ENCODE measurements at places on chromosomes 5 and 9. TPM values are rescaled to one million over a fixed set of nuclear protein-coding genes. Genes with fewer than 3 reads are reported as not detected.

The ADAMTS19 gene
- not detected for polyA plus RNA-seq

The PCDHGA7 gene
- not detected for polyA plus RNA-seq

The TMEM215 gene
- not detected for polyA plus RNA-seq

The PCDHGB7 gene
- polyA plus RNA-seq, result not detected

The MAMDC2 gene
- polyA plus RNA-seq, result not detected

The MTRR gene
- 33.3 TPM for polyA plus RNA-seq

The OLFM1 gene
- not detected for polyA plus RNA-seq

The TPM2 gene
- polyA plus RNA-seq, result not detected

The C1QTNF2 gene
- polyA plus RNA-seq, result not detected

DNA sequence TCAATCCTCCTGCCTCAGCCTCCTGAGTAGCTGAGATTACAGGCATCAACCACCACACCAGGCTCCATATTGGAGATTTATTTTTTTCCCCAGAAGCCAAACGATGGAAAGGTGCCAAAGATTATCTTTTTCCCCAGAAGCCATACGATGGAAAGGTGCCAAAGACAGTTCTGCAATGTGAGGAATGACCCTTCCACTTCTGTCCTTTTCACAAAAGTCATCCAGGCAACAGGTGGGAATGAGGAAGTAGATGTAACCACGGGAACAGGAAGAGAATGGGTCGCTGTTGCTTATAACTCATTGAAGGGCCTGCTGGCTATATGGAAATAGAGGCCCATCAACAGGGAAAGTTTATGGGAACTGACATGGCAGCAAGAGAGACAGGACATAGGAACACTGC is 233.7 kb upstream of the MSX2 start:
- H3K4me1 ChIP-seq, result no peaks in the 10 kb centered on the region
- H3K4me3 ChIP-seq, result no peak overlapping the region
- peaks cover 2% of the 10 kb centered on the region for H3K27me3 ChIP-seq
- no peaks in the 10 kb centered on the region for H3K36me3 ChIP-seq
- H3K27ac ChIP-seq, result no peak overlapping the region

DNA sequence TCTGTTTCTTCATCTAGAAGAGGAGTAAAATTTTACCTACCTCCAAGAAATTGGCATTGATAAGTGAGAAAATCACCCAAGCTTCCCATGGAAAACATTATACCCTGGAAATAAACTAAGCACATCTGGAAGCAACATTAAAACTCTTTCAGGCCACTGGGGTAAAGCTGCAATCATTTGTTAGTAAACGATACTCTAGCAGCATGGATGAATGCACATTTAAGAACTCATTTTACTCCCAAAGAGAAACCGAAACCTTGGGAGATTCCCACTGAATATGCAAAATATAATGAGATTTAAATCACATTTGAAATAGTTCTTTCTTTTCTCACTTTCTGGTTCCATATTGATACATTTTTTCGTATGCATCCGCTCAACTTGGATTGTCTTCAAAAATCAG is 467.5 kb downstream of the EFNA5 start:
- no peak for DNase-seq
- no peaks in the 10 kb centered on the region for H3K36me3 ChIP-seq
- H3K27me3 ChIP-seq, result no peaks in the 10 kb centered on the region
- no peak overlapping the region for H3K27ac ChIP-seq
- no peaks in the 10 kb centered on the region for H3K4me1 ChIP-seq
- H3K4me3 ChIP-seq, result no peak overlapping the region

DNA sequence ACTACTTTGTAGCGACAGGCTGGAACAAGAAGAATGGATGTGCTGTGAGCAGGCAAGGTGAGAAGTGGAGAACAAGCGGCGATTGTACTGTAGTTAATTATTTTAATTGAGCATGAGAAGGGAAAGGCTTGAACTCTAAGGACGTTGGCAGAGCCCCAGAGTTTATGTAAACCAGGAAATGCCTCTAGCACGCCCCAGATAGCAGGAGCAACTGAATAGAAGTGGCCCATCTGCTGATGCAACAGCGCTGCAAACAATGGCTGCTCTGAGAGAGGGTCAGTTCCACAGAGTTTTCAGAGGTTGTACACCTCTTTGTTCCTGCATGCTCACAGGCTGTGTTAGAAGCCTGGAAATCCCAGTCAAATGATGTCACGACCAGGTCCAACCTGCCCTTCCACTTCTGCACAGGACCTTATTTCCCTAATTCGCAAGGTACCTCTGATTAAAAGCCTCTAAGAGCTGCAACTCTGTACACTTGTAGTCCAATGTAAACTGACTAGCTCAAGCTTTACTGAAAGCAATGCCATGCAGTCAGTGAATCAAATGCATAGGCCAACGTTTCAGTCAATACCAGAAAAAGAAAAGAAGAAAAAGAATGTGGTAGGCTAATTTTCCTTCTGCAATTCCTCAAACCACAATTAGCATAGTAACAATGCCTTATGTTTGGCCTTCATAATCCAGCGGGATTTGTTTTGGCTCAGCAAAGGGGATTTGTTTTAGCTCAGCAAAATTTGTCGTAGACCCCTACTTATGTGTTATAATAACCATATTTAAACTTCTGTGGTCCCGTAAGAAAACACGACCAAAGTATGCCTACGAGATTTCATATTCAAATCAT is 119.6 kb upstream of the RETREG1 start:
- no peak overlapping the region for H3K4me3 ChIP-seq
- no peak for DNase-seq
- no peak overlapping the region for H3K27ac ChIP-seq
- no peaks in the 10 kb centered on the region for H3K4me1 ChIP-seq

DNA sequence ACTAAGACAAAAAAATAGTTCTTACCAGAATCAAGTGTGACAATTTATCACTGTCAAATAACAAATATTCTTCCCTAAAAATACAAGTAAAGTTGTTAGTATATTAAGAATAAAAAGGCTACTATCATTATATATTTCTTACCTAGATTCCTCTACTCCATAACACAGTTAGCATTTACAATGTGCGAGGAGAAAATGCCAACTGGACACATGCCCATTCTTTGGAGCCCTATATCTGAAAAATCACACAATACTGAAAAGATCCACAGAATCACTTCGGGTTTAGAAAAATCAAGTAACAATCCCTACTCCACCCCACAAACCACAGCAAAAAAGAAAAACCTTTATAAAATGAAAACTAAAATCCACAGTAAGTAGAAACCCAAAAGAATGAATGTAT is 70.9 kb downstream of the PKD2L2 start:
- H3K4me1 ChIP-seq, result peaks cover 17% of the 10 kb centered on the region
- H3K27me3 ChIP-seq, result no peaks in the 10 kb centered on the region
- no peak overlapping the region for H3K27ac ChIP-seq
- DNase-seq, result no peak
- H3K36me3 ChIP-seq, result peaks cover 16% of the 10 kb centered on the region
- H3K4me3 ChIP-seq, result no peak overlapping the region

GRCh38 chr5:15354021-15354420 is 146.0 kb upstream of the FBXL7 start:
- DNase-seq, result no peak
- no peak overlapping the region for H3K4me3 ChIP-seq
- no peaks in the 10 kb centered on the region for H3K4me1 ChIP-seq
- H3K27ac ChIP-seq, result no peak overlapping the region
- peaks cover 2% of the 10 kb centered on the region for H3K27me3 ChIP-seq
- H3K36me3 ChIP-seq, result no peaks in the 10 kb centered on the region

- no peak overlapping the region for H3K27ac ChIP-seq
- H3K4me3 ChIP-seq, result no peak overlapping the region
- H3K4me1 ChIP-seq, result no peaks in the 10 kb centered on the region
- peaks cover 2% of the 10 kb centered on the region for H3K27me3 ChIP-seq
Observed at GRCh38 chr9:76927540-76928240, 21.8 kb upstream of the PRUNE2 start.

DNA sequence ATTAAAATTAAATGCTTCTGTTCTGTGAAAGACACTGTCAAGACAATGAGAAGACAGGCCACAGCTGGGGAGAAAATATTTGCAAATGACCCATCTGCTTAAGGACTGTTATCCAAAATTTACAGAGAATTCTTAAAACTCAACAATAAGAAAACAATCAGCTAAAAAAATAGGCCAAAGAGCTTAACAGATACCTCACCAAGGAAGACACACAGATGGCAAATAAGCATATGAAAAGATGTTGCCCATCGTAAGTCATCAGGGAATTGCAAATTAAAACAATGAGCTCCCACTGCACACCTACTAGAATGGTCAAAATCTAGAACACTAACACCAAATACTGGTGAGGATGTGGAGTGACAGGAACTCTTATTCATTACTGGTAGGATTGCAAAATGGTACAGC is 10.3 kb downstream of the WNK2 start:
- no peaks in the 10 kb centered on the region for H3K4me1 ChIP-seq
- peaks cover 7% of the 10 kb centered on the region for H3K27me3 ChIP-seq
- no peak for DNase-seq

DNA sequence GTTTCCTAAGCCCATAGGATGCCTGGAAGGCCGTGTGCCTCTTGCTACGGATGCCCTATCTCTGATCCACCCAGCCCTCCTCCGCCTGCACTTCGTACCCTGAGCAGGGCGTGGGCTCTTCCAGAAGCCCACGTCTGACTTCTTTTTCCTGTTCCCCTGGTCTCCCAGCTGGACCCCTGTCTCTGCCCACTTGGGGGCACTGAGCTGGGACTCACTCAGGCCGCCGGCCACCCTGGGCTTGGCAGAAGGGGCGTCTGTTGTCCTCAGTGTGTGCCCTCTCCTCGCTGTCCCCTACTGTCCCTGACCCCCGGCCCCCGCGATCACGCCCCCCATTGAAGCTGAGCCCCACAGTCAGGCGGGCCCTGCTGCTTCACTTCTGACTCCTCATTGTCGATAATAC is 22.0 kb upstream of the RXRA start:
- H3K36me3 ChIP-seq, result no peaks in the 10 kb centered on the region
- no peak overlapping the region for H3K27ac ChIP-seq
- H3K27me3 ChIP-seq, result peaks cover 17% of the 10 kb centered on the region
- no peak for DNase-seq

- no peak overlapping the region for H3K27ac ChIP-seq
- peaks cover 5% of the 10 kb centered on the region for H3K4me1 ChIP-seq
- peaks cover 3% of the 10 kb centered on the region for H3K27me3 ChIP-seq
- H3K36me3 ChIP-seq, result peaks cover 5% of the 10 kb centered on the region
- no peak for DNase-seq
Observed at GRCh38 chr5:151496041-151496484, 48.7 kb downstream of the SLC36A1 start.

- DNase-seq, result no peak
- no peak overlapping the region for H3K27ac ChIP-seq
- H3K36me3 ChIP-seq, result no peaks in the 10 kb centered on the region
- peaks cover 3% of the 10 kb centered on the region for H3K27me3 ChIP-seq
Observed at GRCh38 chr9:124079176-124079925, 67.8 kb downstream of the LHX2 start.

GRCh38 chr5:33816791-33817190 is 75.0 kb downstream of the ADAMTS12 start:
- no peaks in the 10 kb centered on the region for H3K36me3 ChIP-seq
- no peak for DNase-seq
- no peak overlapping the region for H3K27ac ChIP-seq
- H3K4me1 ChIP-seq, result no peaks in the 10 kb centered on the region

DNA sequence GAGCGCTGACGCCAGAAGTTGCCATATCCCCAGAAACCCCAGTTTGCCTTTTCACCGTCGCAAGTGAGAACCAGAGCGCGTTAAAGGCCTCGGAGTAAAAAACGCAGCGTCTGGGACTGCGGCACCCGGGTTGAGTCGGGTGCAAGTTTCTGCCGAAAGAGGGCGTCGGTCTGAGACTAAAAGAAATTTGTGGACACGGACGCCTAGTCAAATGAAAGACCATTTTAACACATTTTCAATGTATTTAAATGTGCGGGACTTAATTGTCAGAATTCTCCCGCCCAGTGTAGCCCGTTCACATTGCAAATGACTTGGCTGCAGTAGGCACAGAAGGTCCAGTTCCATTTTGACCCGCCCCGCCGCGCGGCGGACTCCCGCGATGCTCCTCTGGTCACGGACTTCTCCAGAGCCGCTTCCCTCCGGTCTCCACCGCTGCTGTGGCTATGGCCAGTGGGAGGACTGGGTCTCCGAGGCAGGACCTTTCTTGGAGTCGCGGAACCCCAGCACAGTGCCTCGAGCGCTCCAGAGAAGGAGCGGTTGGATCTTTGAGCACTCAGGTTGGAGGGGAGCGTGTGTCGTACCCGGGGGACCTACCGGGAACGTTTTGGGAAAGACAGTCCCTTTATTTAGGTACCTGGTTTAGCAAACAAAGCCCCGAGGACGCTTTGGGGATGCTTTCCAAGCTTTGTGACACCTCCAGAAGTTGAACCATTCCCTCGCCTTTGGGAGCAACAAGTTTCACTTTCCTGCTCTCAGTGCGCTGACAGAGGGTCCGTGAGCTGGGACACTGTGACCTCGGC is 1.2 kb upstream of the NPR3 start:
- no peaks in the 10 kb centered on the region for H3K36me3 ChIP-seq
- H3K27me3 ChIP-seq, result peaks cover 28% of the 10 kb centered on the region
- H3K4me3 ChIP-seq, result peak overlapping the region; percentile 59
- peaks cover 39% of the 10 kb centered on the region for H3K4me1 ChIP-seq
- DNase-seq, result peak; percentile 17

GRCh38 chr5:165173651-165174050 is 1668.2 kb downstream of the MAT2B start:
- no peaks in the 10 kb centered on the region for H3K27me3 ChIP-seq
- DNase-seq, result no peak
- H3K36me3 ChIP-seq, result no peaks in the 10 kb centered on the region
- no peak overlapping the region for H3K4me3 ChIP-seq
- no peaks in the 10 kb centered on the region for H3K4me1 ChIP-seq

- H3K27me3 ChIP-seq, result no peaks in the 10 kb centered on the region
- no peaks in the 10 kb centered on the region for H3K4me1 ChIP-seq
- H3K27ac ChIP-seq, result no peak overlapping the region
- no peak overlapping the region for H3K4me3 ChIP-seq
- H3K36me3 ChIP-seq, result no peaks in the 10 kb centered on the region
Observed at GRCh38 chr5:38622723-38623129, 66.3 kb upstream of the LIFR start.

DNA sequence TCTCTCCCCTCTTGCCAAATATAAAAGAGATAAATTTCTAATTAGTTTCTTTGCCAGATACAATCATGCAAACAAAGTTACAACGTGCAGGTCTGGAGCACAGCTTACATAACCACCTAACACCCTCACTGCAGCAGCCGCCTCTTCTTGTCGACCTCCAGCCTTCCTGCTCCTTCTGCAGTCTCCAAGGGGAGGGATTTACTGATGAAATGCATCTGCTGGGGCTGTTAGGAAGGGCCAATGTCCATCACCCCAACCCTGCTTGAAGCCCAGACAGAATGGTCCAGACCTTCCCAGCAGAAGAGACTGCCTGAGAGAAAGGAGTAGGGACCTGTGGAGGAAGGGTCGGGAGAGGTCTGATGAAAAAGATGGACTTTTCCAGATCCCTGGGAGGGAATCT is 15.2 kb downstream of the KCNV2 start:
- peaks cover 2% of the 10 kb centered on the region for H3K27me3 ChIP-seq
- H3K4me1 ChIP-seq, result peaks cover 7% of the 10 kb centered on the region
- H3K27ac ChIP-seq, result no peak overlapping the region
- H3K4me3 ChIP-seq, result no peak overlapping the region

- H3K4me1 ChIP-seq, result no peaks in the 10 kb centered on the region
- H3K4me3 ChIP-seq, result no peak overlapping the region
- H3K36me3 ChIP-seq, result no peaks in the 10 kb centered on the region
- no peak overlapping the region for H3K27ac ChIP-seq
Observed at GRCh38 chr9:134291452-134291881, 34.8 kb upstream of the RXRA start.
